ENCODE measurements at places on chromosomes 2 and 18.

GRCh38 chr2:236341721-236342120 is 77.5 kb upstream of the ASB18 start:
- no peak for DNase-seq

DNA sequence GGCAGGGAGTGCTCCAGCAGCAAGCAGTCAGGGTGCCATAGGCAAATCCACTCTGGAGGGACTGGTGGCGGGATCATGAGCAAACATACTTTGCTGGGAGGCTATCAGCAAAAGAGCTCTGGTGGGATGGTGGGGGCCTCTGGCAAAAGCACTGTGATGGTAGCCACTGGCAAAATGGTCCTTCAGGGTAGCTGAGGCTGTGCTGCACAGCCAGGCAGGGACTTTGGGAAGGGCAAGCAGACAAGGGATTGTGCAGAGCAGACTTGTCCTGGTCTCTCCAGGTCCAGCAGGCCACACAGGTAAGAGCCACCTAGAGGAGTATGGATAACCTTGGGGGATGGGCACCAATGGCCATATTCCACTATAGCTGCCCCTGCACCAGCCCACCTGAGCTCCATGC is 129.4 kb upstream of the OTOS start:
- no peak for DNase-seq

- DNase-seq: no peak
Observed at GRCh38 chr2:23350041-23350791, 34.8 kb upstream of the KLHL29 start.

DNA sequence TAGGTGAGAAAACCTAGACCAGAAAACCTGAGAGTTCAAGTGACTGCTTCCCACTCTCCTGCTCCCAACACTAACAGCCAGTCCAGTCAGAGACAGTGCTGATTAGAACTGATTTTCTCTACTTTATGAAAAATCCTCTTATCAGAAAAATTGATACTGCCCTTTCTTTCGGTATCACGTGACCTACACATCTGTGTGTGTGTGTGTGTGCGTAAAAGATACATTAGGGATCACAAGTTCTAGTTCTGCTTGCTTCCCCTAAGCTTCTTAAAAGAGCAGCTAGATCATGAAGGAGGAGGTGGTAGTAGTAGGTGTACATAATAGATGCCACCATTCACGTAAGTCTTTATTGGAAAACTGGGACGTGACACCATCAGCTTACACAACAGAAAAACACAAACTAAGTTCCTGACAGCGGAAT is 1.5 kb downstream of the ARL5A start:
- peak; percentile 43 for DNase-seq

Data from bronchial epithelial cell (primary cell).